NK-92 treated with Interleukin-12 subunit alpha and Interleukin-12 subunit beta, amount 100 ng/mL, for 24 hours (cell line): ENCODE measurements at places on chromosomes 2 and 18.

DNA sequence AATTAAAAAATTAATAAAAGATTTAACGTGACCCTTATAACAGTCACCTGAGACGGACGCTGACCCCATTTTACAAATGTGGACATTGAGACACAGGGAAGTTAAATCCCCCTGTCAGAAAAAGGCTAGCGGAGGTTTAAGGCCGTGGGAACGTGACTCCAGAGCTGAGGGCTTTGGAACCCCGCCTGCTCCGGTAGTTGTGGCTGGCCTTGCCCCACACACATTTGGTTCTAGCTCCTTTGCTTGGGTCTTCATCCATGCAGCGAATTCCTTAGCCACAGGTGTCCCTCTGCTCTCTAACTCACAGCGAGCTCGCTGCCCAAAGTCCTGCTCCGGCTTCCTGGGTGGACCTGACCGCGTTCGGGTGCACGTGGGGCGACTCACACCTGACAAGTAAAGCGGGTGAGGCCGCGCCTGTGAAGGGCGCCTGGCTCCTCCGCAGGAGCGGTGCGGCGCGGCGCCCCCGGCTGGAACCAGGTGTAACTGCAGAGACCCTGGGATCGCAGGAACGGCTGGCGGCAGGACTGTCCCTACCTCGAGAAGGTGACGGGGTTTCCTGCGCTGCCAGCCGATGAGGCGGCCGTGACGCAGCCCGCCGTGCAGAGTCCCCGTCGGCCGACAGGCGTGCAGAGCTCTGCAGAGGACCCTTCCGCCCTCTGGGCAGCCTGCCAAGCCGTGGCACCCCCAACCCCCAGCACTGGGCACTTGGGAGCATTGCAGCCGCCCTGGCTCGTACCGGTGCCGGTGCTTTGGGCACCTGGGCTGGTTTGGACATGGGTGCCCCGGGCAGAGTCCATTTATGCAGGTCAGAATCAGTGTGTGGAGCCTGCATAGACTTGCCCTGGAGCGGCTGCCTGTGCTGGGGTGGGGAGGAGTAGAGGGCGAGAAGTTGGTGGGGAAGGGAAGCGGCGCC lies 2.4 kb upstream of the PROC start:
- no peak for DNase-seq

GRCh38 chr2:101823859-101824258 lies 126.4 kb downstream of the MAP4K4 start:
- DNase-seq, result no peak

DNA sequence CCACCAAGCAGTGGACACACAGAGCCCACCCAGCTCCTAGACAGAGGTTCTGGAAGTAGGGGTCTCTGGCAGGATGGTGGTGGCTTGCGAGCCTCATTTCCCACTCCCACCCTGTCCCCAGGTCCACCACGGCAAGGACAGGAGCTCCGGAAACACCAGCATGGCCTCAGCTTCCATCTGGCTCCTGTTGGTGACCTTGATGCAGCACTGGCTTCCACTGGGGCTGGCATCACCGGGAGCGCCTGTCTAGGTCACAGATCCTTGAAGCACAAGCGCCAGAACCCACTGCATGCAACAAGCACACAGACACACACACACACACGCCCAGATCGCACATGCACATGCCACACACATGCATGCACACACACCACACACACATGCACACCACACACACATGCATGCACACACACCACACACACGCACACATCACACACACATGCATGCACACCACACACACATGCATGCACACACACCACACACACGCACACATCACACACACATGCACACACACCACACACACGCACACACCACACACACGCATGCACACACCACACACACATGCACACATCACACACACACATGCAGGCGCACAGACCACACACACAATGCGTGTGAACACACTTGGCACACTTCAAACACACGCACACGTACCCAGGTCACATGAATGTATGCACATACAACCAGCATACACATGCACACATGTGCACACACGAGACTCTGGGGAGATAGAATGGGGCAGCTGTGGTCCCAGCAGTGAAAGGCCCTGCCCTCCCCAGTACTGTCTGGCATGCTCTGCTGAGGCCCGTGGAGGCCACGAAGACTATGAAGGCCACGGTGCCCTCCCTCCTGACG lies 63.7 kb downstream of the TWIST2 start:
- no peak for DNase-seq

GRCh38 chr2:23363831-23364230 lies 21.1 kb upstream of the KLHL29 start:
- DNase-seq, result no peak

- no peak for DNase-seq
Measured at GRCh38 chr2:36478332-36478738, 119.6 kb downstream of the FEZ2 start.

GRCh38 chr2:55732854-55733253 lies 39.2 kb upstream of the PNPT1 start:
- DNase-seq, result no peak

- no peak for DNase-seq
Measured at GRCh38 chr18:12317664-12318333, 9.8 kb downstream of the TUBB6 start.

- DNase-seq, result no peak
Measured at GRCh38 chr2:96156926-96157648, 11.8 kb upstream of the DUSP2 start.

GRCh38 chr2:112085916-112086669 lies 31.0 kb downstream of the TMEM87B start:
- no peak for DNase-seq

DNA sequence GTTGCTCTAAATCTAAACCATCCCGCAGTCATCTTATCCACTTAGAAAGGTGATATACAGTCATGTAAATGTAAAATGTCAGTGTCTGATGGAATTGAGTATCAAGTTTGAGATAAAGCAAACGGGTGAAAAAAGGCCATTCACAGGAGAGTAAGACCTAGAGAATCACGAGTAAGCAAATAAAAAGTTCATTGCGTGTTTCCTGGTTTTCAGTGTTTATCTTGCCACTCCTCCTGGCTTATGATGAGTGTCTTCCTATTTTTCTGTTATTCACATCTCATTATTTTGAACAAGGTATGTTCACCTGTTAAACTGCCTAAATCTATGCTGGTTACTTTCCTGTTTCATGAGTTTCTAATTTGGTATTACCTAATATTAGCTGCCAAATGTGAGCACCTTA lies 68.8 kb downstream of the ITGA4 start:
- no peak for DNase-seq

- DNase-seq, result no peak
Measured at GRCh38 chr2:234308073-234308812, 188.6 kb downstream of the ARL4C start.

- DNase-seq, result no peak
Measured at GRCh38 chr2:43311276-43311675, 84.9 kb upstream of the ZFP36L2 start.

- DNase-seq, result no peak
Measured at GRCh38 chr2:31239593-31240177, 5.7 kb downstream of the EHD3 start.

GRCh38 chr2:139730197-139730596 lies 950.0 kb upstream of the NXPH2 start:
- DNase-seq, result no peak

- no peak for DNase-seq
Measured at GRCh38 chr2:1011006-1011405, 60.4 kb downstream of the SNTG2 start.

- no peak for DNase-seq
Measured at GRCh38 chr18:8952174-8952573, 150.3 kb upstream of the NDUFV2 start.

DNA sequence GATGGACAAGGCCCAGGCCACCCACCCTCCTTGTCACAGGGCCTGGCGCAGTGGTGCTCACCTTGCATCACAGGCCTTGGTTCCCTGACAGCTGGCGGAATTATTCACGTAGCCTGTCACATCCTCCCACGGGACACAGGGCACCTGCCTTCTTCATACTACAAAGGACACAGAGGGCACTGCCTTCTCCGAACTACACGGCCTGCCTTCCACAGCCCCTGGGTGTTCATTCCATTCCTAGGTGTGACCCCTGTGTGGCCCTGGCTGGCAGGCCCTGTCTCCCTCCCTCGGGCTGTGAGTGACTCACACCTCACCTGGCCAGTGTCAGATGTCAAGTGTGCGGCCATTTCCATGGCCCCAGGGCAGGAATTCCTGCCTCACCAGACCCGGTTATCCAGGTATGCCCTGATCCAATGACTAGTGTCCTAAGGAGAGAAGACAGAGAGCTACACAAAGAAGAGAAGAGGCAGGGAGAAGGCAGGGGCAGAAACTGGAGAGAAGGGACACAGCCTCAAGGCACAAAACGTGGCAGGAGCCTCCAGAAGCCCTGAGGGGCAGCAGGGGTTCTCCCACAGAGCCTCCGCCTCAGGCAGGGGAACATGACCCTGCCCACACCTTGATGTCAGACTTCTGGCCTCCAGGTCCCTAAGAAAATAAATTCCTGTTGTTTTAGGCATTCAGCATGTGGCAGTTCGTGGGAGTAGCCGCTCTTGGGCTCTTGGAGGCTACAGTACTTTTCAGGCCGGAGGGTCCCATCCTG lies 43.4 kb downstream of the MBP start:
- no peak for DNase-seq
